ENCODE measurements at places on chromosomes 4 and X.

- no peak for DNase-seq
Measured at GRCh38 chr4:112279882-112280315, 5.8 kb downstream of the TIFA start.

DNA sequence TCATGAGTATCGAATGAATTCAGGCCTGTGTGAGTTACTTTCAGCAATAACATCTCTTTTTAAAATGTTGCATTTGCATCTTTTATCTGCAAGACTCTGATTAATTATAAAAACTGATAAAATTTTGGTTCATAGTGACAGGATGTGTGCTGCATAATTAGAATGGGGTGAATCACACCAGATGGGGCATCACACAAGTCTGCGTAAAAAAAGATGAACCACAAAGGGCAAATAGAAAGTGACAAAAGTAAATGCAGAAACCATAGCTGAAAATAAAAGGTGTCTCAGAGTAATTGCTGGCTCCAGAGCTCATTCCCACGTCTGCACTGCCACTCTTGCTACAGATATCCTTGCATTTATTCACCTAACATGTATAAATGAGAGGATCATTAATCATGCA lies 131.1 kb downstream of the HS3ST1 start:
- DNase-seq = peak; percentile 26

- DNase-seq = no peak
Measured at GRCh38 chrX:29813174-29813573, 402.2 kb upstream of the MAGEB2 start.

- DNase-seq = peak; percentile 10
Measured at GRCh38 chrX:86066998-86067397, 19.6 kb upstream of the CHM start.

GRCh38 chrX:46549914-46550313 lies 4.7 kb upstream of the ZNF674 start:
- DNase-seq = no peak
